ENCODE measurements at places on chromosomes 3 and 15.
A peak's percentile ranks its signal among the peaks of the same experiment; 100 is the strongest.

DNA sequence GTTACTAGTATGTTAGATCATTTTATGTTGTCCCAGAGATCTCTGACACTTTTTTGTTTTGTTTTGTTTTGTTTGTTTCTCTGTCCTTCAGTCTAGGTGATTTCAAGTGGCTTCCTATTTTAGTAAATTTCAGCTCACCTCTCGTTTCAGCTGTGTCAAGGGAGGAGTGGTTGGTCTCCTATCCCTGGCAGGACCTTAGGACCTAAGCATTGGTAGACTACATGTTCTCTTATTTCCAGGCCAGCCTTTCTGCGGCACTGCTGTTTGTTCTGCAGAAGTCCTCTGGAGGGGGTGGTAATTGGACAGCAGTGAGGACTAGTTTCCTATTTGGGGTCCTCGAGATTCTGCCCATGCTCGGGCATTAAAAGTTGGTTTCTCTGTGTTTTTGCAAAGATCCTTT lies 31.8 kb downstream of the MGA start:
- DNase-seq: no peak

GRCh38 chr3:109910772-109911171 lies 573.4 kb upstream of the DPPA4 start:
- DNase-seq: no peak

GRCh38 chr3:35965908-35966307 lies 326.6 kb downstream of the ARPP21 start:
- DNase-seq: peak; percentile 16

DNA sequence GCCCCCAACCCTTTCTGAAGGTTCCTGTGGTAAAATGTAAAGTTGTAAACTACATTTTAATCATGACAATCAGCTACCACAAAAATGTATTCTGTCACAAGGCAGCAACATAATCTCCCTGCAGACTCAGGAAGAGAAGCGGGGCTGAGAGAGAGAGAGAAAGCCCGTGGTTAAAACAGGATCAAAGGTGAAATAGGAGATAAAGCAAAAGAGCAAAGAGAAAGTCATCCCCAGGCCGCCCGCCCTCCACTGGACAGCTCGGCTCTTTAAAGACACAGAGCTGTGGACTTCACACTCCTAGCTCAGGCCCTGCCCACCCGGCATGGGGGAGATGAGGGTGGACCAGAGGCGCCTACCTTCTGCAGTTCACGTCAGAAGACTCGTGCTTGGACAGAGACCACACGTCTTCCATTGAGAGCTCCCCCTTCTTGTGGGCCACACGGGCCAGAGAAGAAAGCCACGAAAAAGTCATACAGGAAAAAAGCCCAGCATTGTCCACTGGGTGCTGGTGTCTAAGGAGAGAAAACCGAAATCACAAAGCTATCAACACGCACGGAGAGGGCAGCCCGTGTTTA lies 29.4 kb downstream of the ABCC5 start:
- no peak for DNase-seq

DNA sequence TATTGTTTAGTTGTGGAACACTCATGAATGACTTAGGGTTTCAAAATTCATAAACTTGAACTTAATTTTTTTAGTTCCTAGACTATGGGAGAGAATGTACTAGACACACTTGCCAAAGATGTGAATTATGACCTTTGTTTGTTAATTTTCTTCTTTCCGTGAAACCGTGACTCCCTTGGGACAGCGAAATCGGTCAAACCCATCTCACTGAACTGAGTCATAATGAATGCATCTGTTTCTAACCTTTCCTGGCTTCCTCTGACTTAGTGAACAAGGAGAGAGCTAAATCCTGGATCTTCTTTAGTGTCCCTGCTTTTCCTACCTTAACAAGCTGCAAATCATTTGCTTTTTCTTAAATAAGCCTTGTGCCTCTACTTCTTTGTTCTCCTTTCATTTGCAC lies 85.5 kb downstream of the LARS2 start:
- DNase-seq: no peak

- no peak for DNase-seq
These were observed 36.0 kb downstream of the FBN1 start for GRCh38 chr15:48609486-48609885.

GRCh38 chr3:17765819-17766472 lies 23.5 kb upstream of the TBC1D5 start:
- DNase-seq: no peak

GRCh38 chr3:122520861-122521260 lies 6.1 kb upstream of the KPNA1 start:
- DNase-seq: no peak

GRCh38 chr3:133830071-133830470 lies 24.5 kb downstream of the SRPRB start:
- DNase-seq: no peak

DNA sequence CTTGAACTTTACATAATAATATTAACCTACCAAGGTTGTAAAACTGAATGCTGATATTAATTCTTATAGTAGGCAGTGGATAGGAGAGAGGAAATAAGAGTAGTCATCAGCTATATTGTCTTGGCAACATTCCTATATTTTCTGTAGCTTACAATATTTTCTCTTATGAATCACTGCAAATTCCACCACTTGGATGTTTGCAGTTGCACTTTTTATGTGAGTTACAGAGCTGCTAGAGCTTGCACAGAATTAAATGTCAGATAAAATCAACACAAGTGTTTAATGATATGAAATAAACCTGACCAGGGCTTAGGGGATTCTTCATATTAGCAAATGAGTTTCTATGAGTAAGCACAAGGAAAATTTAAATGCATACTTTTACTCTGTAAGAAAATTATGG lies 1710.1 kb downstream of the SI start:
- DNase-seq: no peak

DNA sequence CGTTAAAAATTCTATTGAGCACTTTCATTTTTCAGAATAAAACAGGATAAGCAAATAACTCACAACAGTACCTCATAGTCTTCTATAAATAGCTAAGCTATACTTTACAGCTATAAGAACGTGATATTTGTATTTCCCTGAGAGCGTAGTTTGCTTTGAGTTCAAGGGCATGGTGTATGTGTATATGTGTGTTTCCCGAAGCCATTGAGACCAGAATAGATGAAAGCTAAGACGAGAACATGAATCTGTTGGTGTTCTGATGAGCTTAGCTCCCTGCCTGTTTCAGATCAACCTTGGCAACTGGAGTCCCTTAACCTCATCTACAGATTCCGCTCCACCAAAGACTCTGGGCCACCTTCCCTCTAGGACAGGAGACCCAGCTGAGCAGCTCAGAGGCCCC lies 59.5 kb upstream of the MCF2L2 start:
- DNase-seq: no peak

GRCh38 chr15:45635191-45635638 lies 386 bp downstream of the SQOR start:
- peak; percentile 63 for DNase-seq

DNA sequence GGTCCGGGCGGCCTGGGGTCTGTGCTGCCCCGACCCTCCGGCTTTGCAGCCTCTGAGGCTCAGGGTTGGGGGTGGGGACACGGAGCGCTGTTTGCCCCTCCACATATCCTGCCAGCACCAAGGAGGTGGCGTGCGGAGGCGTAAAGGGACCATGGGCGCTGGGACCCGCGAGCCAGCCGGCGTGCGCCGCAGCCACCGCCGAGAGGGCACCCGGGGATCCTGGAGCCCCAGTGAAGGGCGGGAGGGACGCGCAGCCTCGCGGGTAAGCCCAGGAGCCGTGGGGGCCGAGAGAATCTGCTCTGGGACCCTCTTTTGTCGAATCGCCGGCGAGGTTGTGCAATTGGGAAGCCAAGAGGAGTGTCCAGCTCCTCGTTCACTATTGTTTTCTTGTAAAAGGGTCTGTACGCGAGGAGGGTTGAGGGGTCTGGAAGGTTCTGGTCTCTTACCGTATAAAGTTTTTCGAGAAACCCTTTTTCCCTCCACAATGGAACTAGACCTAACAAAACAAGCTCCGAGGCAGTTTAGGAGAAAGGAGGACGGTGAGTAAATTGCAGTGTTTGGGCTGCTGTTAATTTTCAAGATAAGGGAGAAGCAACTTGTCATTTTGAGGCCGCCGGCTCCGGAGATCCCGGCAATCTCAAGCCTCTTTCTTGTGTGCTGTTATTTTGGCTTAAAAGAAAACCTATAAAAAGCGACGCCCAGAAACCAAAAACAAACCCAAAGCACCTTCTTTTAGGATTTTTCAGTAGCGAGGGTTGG lies 29.9 kb upstream of the ST3GAL6 start:
- peak; percentile 13 for DNase-seq

- DNase-seq: no peak
These were observed 141.3 kb downstream of the P2RY1 start for GRCh38 chr3:152976239-152976638.

- DNase-seq: peak; percentile 95
These were observed at the start of gene KLHL6 for GRCh38 chr3:183555541-183556081. TSS of gene KLHL6 (minus strand) at chr3:183555706. CDS start at chr3:183555653, 53 bp downstream.

Data from inflammatory macrophage treated with lipopolysaccharide for 4 hours (primary cell).